ENCODE measurements at places on chromosomes 4 and X.

GRCh38 chrX:13652287-13652793 lies 601 bp upstream of the TCEANC start:
- no peak for DNase-seq

GRCh38 chrX:63363788-63364187 lies 12.7 kb upstream of the SPIN4 start:
- no peak for DNase-seq

DNA sequence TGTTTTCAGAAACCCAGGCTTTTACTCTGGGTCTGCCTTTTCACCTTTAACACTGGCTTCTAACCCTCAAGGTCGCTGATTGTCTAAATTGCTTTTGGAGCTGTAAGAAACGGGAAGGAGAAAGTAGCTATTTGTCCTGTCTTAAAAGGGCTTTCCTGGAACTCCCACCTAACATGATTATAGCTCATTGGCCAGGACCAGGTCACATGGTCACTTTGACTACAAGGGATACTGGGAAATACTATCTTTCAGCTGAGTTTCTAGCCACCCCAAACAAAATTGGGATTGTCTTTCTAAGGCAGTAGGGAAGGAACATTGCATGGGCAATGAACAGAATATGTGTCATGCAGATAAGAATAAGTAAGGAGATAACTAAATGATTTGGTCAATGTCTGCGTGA lies 106.7 kb upstream of the ARHGAP24 start:
- no peak for DNase-seq

GRCh38 chrX:115368876-115369275 lies 79.4 kb downstream of the LUZP4 start:
- no peak for DNase-seq

GRCh38 chrX:24862343-24862742 lies 153.4 kb downstream of the ARX start:
- DNase-seq, result no peak

DNA sequence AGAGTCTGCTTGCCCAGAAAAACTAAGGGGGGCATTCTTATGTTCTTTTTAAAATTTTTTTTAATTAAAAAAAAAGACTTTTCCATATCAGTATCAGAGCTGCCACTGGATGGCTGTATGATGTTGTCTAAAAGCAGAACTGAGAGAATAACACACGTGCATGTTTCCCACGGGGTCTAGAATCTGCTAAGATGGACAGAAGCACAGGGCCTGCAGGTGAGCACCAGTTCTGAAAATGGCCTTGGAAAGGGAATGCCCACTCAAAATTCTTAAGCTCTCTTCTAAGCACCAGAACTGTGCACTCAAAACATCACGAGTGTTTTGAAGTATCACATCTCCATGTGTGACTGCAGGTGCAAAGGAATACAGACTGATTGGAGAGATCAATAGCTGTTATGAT lies 61.1 kb downstream of the ARAP2 start:
- no peak for DNase-seq

GRCh38 chrX:10022580-10023245 lies 55.6 kb downstream of the CLDN34 start:
- DNase-seq, result no peak

DNA sequence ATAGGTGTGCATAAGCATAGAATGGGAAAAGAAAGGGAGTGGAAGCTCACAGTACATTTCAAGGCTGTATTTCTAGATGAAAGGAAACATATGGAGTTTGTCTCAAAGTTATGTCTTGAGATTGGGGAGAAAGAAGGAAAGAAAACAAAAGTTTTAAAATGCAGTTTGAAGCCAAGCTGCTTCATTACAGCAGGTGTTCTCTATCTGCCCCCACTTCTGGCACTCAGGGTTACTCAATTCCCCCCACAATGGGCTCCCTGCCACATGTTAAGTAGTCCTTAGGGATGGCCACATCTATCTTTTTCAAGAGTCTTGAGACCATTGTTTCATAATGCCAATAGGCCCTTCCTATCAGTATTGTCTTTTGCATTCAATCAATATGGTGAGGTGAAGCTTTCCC lies 367.4 kb upstream of the ANXA10 start:
- DNase-seq, result no peak

- DNase-seq, result no peak
Measured at GRCh38 chr4:104766676-104767075, 272.0 kb upstream of the CXXC4 start.

DNA sequence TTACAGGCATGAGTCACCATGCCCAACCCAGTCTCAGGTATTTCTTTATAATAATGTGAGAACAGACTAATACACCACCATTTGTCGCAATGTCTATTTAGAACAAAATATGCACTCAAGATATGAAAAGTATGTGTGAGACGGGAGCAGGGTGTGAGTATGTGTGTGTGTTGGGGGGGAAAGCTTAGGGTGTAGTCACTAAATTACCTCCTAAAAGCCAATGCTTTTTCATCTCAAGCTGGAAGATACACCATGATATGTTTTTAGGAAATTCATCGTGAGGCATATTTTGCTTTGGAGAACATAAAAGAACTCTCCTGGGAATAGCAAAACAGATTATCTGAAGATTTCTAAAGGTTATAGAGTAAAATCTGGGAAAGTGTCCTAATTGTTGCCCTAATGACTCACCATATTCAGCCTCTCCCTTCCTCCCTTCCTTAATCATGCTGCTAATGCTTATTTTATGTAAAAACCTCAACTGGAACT lies 262.7 kb downstream of the PDHA2 start:
- DNase-seq, result no peak

- no peak for DNase-seq
Measured at GRCh38 chr4:111985426-111985825, 159.8 kb upstream of the FAM241A start.

DNA sequence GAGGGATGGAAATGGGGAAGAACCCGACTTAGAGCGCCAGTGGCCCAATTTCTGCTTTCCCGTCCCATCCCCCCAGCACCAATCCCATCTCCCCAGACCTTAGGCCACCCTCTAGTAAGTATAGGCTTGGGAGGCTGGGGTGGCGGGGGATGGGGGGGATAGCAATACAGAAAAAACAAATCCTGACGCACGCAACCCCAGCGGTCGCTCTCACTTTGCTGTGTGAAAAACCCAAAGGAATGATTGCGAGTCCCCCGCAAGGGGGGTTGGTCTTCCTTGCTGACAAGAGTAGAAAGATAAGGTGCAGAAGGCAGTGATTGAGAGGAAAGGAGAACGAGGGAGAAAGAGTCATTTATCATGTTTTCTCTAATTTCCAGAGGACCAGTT lies 863 bp downstream of the CPE start:
- DNase-seq, result no peak

DNA sequence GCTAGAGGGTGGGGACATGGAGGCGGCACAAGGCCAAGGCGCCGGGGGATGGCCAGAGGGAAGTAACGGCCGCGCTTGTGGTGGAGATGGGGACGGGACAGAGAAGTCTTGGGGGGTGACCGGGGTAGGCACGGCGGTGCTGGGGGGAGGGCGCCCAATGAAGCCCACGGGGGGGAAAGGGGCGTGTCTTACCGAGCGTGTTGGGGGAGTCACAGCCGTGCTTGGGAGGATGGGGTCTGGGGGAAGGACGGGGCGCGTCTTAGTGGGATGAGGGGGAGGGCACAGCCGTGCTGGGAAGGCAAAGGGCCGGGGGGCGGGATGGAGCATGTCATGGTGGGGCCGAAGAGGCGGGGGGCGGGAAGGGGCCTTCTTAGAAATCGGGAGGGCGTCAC lies 952 bp downstream of the ARSD start:
- no peak for DNase-seq

GRCh38 chr4:76705472-76705871 lies 192.5 kb downstream of the SOWAHB start:
- no peak for DNase-seq

GRCh38 chr4:184689681-184690080 lies 40.1 kb downstream of the PRIMPOL start:
- DNase-seq, result no peak

- no peak for DNase-seq
Measured at GRCh38 chr4:67576059-67576466, 17.5 kb downstream of the STAP1 start.

GRCh38 chr4:27304751-27305150 lies 444.1 kb downstream of the STIM2 start:
- no peak for DNase-seq

Data from stimulated activated CD8-positive, alpha-beta memory T cell treated with anti-CD3 and anti-CD28 coated beads, Interleukin-7, amount 100 ng/mL, for 1 hour (primary cell).